GM23248 (cell line): ENCODE measurements at places on chromosomes 7 and 10.

- DNase-seq = peak; percentile 78
These were observed 181.6 kb upstream of the NEBL start for GRCh38 chr10:21078410-21079329.

DNA sequence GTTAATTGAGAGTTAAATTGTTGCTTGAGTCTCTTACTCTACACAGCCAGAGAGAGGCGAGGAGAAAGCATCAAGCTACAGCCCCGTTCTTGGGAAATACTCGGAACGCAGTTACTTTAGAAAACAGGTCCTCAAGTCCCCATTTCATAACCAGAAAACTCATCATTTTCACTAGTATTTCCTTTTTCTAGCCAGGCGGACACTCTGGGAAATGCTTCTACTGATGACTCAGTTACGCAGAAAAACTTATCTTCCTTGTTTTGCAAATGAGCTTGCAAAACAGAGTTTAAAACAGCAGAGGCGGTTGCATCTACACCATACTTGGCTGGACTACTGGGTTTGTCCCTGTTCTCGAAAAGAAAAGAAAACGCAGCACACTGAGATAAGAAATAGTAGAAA, 111.4 kb upstream of the FGFR2 start:
- DNase-seq = no peak

DNA sequence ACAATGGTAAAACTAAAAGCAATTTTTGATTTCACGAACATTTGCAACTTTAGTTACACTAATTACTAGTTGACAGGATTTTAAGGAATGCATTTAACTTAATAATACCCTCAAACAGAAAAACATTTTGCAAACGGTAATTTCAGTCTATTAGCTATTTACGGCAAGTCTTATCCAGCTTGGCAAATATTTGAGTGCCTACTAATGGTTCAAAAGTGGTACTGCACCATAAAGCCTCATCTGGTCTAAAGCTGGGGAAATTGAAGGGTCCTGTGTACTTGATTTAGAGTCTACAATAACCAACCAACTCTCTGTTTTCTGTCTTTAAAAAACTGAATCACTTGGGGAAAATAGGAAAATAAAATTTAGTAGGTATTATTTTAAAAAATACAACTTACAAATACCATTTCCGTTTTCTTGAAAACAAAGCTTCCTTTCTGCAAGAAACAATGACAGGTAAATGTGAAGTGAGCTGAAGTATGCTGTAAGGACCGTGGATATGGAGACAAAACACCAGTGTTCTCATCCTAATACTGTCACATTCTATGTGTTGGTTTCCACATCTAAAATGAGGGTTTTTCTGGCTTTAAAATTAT, 142.3 kb downstream of the VPS50 start:
- DNase-seq = peak; percentile 61

GRCh38 chr7:148334959-148335577, 255.5 kb upstream of the C7orf33 start:
- DNase-seq = no peak

DNA sequence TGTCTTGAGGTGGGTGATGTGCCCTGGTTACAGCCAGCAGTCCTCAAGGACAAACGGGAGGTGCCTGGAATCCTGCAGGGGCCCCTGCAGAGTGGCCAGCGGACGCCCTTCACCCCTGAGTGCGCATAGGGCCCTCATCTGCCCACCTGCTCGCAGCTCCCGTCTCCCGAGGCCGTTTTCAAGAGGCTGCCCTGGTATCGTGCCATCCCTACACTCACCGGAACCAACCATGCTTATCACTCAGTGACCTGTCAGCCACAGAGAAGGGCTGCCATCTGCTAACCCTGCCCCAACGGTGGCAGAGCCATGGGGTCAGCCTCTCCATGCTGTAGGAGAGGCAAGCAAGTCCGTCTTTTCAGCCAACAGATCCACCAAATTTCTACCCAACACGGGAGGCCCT, 122.0 kb downstream of the FAM53B start:
- DNase-seq = no peak

- no peak for DNase-seq
These were observed 281.5 kb downstream of the GRID1 start for GRCh38 chr10:86085136-86085535.
